ENCODE measurements at places on chromosomes 5 and 9.

DNA sequence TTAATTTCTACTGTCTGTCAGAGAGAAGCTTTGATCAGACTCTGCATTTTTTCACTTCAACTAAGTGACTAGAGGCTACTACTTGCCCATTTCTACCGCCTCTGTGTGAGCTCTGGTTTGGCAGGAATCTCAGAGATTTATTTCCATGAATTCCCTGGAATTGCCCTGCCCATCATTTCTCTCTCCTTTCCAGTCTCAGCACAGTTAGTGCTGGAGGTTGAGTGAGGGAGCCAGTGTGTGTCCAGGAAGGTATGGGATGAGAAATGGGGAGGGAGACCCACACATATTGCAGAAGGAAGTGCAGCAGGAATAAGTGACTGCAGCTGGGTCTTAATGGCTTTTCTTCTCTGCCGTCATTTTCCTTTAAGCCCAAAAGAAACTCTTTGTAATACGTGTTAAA lies 443.1 kb upstream of the ZNF462 start:
- DNase-seq = peak; percentile 66

DNA sequence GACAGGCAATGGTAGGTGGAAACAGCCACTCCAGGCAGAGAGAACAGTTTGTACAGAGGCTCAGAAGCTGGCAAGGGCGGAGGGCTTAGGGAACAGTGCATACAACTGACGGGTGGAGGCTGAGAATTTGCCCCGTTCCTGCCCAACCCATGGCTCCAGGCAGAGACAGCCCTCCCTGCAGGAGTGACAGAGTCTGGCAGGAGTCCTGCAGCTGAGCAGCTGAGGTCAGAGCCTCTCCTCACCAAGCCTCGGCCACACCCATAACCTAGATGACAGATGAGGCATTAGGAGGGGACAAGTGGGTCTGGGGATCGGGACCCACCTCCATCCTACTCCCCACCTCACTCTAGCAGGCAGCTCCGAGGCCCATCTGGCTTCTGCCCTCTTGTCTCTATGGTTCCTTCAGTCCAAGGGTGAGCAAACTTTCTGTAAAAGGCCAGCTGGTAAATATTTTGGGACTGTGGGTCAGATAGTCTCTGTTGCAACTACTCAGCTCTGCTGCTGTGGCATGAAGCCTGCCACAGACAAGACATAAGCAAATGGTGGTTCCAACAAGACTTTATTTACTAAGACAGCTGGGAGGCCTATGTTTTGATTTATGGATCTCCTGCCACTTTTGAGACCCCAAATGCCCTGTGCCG lies 83.7 kb downstream of the SH3TC2 start:
- DNase-seq = no peak

DNA sequence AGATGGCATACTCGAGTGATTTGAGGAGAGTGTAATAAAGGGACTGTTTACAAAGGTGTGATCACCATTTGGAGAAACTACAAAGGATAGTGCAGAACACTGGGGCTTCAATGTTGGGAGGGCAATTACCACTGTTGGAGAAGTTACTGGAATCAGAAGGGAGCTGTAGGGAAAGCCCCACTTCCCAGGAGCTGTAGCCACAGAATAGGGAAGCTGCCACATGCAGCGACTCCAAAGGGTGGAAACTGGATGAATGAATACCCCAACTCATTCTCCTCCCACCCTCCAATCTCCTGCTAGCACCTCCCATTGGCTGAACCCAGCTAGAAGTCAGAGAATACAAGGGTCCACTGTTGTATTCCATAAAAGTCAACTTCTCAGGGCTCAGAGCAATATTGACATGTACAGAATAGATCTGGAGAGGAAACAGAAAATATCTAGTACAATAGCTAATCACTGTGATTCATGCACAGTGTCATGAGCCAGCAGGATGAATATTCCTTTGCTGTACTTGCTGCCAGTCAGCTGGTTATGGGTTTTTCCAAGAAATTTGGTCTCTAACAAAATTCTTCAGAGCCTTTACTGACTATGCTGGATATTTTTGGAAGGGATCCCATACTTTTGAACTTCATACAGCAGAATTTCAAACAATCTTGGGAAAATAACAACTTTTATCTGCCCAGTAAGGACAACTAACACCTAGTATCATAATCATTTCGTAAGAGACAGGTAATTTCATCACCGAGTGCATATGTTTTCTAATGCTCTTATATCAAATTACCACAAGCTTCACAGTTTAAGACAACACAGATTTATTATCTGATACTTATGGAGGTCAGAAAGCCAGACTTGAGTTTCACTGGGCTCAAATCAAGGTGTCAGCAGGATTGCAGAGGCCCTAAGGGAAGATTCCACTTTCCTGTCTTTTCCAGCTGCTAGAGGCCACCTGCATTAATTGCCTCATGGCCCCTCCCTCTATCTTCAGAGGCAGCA lies 39.6 kb downstream of the PDCD1LG2 start:
- peak; percentile 77 for DNase-seq

DNA sequence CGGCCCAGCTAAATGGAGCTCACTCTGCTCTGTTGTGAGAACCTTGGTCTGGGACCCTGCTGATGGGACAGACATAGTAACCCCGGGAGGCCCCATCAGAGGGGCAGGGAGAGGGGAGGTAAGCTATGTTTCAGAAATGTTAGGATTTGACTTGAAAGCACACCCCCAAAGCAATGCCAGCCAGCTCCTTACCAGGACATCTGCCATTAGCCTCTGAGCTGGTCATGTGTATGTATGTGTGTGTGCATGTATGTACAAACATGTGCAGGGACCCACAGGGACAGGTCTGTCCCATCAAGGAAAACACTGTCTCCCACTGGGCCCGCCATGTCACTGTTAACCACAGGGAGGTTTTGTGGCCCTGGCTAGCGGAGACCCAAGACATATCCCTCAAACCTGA lies 14.5 kb downstream of the SLC22A4 start:
- no peak for DNase-seq

GRCh38 chr5:127941646-127942045 lies 141.9 kb upstream of the SLC12A2 start:
- peak; percentile 45 for DNase-seq

- no peak for DNase-seq
Measured at GRCh38 chr9:33172256-33173238, 5.4 kb upstream of the B4GALT1 start.

GRCh38 chr5:35031276-35031675 lies 16.5 kb downstream of the AGXT2 start:
- peak; percentile 61 for DNase-seq

- DNase-seq = peak; percentile 44
Measured at GRCh38 chr5:138573949-138574670, 1.1 kb downstream of the HSPA9 start.

GRCh38 chr9:112753725-112754124 lies 3.2 kb downstream of the SNX30 start:
- peak; percentile 92 for DNase-seq

Data from fibroblast of skin of right biceps (primary cell).